CD4-positive, alpha-beta T cell treated with Interleukin-4 for 4 hours (primary cell): ENCODE measurements at places on chromosomes 7 and 10.

GRCh38 chr10:70836319-70836718 is 20.6 kb downstream of the SGPL1 start:
- no peak for DNase-seq

DNA sequence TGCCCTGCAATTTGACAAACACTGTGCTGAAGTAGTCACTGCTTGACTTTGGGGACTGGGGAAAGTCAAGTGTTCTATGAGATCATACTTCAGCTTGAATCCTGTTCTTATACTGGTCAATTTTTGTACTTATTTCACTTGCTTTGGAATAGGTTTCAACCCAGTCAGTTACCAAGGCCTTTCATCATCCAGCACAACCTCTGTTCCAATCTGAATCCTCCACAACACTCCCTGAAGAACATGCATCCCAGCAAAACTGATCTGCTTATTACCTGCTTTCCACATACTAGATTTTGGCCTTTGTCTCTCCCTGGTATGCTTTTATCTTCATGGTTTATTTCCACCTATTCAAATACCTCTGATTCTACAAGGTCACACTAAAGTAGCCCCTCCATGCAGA is 29.5 kb downstream of the DPY19L1 start:
- no peak for DNase-seq

DNA sequence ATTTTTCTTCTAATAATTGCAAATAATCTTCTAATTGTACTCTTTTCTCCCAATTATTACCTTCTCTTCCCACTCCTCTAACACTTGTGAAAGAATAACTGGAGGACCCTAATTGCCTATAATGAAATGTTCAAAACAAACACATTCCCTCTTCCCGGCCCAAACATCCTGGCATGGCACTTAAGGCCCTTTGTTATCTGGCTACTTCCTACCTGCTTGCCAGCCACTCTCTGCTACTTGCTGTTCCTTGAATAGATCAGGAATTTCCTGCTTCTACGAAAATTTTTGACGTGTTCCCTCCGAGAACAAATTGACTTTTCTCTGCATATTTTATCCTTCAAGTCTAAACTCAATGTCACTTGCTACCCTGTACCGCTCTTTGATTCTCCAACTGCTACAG is 56.1 kb upstream of the NOBOX start:
- DNase-seq, result no peak

DNA sequence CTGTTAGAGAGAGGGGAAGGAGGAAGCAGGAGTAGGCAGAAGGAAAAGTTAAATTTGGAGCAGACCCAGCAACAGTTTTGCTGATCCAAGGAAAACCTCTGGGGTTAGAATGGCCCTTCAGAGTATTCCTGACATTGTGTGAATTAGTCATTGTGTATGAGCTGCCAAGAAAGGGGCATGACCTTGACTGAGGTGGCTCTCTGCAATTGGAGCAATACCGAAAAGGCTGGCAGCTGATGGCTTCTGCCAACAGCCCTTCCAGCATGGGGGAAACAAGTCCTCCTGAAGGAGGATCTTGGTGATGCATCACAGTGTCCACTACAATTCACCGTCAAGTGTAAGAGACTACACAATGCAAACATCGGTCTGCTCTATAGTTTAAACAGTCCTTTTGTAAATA is 20.6 kb upstream of the WASL start:
- no peak for DNase-seq

DNA sequence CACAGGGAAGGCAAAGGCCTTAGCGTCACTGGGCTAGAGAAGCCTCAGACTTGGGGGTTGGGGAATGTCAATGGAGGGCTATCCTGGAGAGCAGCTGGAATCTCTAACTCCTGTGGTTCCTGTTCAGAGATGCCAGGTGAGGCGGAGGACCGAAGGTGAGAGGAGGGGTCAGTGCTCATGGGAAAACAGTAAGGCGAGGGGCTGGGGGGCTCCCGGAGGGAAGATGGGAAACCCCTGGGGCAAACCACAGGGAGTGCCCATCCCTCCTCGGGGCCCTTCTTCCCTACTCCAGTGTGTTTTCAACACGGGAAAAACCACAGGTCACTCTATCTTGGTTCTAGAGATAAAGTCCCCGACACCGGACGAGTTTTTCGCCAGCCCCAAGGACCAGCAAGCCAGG is 3.3 kb downstream of the LRCH4 start:
- no peak for DNase-seq

GRCh38 chr10:3412071-3412582 is 239.5 kb upstream of the PITRM1 start:
- DNase-seq, result no peak

DNA sequence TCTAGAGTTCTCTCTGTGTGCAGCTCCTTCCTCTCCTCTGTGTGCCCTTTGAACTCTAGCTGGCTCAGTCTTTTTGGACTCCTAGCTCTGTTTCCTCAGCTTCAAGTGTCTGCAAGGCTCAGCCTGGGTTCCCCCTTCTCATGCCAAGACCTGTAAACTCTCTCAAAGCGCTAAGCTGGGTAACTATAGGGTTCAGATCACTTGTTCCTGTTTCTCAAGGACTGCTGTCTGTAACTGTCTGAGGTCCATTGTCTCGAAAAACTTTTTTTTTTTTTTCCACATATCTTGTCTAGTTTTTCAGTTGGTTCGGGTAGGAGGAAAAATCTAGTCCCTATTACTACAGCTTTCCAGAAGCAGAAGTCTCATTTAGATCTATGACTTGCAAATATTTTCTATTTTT is 46.6 kb upstream of the PPP1R17 start:
- no peak for DNase-seq

DNA sequence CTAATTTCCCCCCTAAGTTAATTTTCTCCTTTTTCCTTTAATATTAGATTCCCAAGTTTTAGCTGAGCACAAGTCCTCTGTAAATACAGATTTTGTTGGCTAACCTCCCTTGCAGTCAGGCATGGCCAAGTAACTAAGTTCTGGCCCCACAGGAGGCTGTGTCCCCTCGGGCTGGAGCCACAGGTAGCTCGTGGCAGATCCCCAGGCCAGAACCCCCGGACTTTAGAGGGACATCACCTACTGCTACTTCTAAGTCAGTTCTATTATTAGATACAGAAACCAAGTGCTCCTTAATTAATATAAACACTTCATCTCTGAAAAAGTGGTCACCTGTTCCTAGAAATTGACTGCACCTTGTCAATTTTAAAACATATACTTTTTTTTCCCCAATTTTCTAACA is 46.1 kb upstream of the NCAPG2 start:
- DNase-seq, result no peak

GRCh38 chr7:91066627-91067026 is 197.6 kb upstream of the FZD1 start:
- DNase-seq, result no peak

- peak; percentile 22 for DNase-seq
Observed at GRCh38 chr10:132001238-132001972, 19.7 kb upstream of the BNIP3 start.

DNA sequence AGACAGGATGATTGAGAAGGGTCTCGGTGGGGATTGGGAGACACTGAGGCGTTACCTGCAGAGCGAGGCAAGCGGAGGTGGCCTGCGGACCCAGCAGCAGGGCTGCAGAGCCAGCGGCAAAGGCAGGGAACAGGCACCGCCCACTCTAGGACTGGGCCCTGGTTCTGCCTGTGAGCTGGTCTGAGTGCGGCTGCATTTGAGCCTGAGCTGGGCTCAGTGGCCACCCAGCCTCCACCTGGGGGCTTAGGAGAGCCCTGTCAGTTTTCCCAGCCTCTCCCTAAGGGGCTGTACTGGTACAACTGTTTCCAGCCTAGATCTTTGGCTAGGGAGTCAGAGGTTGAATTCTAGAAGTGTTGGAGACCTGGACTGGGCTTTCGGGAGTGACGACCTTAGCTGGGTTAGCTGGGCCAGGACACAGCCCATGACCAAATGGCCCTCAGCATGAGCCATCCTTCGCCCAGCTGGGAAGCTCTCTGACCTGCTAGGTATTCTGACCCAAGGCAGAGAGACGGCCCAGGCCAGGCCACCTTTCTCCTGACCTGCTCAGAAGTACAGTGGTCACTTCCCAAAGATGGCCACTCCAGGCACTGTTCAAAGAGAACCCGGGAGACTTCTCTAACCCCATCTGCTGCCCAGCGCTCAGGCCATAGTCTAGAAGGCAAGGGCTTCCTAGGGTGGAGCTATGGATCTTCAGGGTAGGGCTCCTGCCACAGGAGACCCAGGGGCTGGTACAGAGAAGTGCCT is 64.9 kb downstream of the PAX2 start:
- no peak for DNase-seq

DNA sequence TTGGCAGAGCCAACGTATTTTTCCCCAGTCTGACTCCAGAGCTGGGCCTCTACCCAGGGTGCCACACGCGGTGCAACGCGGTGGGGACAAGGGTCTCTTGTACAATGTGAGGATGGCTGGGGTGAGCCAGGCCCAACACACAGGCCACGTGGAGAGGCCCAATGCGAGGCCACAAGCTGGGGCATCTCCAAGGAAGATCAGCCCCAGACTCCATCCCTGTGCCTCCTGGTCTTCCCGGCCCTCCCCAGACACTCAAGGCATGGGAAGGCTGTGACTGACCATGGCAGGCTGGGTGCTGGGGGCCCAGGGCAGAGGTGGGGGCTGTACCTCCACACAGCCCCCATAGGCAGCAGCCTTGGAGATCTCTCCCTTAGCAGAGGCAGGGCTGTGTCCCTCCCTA is 135.3 kb upstream of the FAM20C start:
- no peak for DNase-seq

- no peak for DNase-seq
Observed at GRCh38 chr10:25028711-25029110, 12.3 kb downstream of the THNSL1 start.

DNA sequence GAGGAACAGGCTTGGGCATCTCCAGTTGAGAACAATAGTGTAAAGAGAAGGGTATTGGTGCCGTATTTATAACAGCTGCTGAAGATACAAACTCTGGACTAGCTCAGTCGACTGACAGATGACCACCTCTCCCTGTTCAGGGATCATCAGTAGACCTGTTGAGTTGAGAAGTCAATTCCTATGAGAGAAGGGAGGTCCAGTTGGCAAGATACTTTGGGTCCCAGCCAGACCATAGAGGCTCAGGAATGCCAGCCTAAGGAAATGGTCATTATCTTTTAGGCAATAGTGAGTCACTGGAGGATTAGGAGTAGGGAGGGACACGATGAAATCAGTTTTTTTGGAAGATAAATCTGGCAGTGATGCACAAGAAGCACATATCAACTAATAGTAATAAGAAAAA is 202.9 kb downstream of the TRIL start:
- DNase-seq, result no peak

DNA sequence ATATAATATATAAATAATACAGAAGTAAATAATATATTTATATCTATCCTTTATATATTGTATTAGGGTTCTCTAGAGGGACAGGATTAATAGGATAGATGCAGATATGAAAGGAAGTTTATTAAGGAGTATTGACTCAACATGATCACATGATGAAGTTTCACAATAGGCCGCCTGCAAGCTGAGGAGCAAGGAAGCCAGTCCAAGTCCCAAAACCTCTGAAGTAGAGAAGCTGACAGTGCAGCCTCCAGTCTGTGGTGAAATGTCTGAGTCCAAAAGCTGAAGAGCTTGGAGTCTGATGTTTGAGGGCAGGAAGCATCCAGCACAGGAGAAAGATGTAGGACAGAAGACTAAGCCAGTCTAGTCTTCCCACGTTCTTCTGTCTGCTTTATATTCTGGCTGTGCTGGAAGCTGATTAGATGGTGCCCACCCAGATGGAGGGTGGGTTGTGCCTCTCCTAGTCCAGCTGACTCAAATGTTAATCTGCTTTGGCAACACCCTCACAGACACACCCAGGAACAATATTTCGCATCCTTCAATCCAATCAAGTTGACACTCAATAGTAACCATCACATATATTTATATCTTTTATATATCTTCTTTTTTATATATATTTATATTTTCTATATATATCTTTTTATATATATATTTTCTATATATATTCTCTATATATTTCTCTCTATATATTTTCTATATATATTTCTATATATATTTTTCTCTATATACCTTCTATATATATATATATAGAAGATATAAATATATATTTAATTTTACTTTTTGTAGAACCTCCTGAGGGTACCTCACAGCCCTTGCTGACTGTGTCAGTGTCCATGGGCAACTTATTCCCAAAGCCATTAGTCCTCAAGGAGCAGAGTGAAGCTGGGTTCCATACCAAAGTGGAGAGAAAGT is 24.6 kb upstream of the AKR1B10 start:
- no peak for DNase-seq

- DNase-seq, result no peak
Observed at GRCh38 chr7:131699323-131699722, 142.9 kb upstream of the PODXL start.

DNA sequence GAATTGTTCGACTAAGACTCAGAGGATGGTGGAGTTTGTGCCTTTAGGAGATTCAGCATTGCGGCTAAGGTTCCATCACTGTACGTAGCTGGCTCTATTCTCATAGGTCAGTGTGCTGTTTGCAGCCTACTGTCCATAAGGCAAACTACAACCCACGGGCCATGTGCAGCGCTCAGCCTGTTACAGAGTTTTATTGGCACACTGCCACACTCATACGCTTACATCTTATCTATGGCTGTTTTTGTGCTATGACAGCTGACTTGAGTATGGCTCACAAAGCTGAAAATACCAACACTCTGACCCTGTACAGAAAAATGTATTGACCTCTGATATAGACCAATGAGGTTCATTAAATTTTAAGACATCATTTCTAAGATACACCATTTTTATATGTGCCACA is 114.5 kb downstream of the ARID5B start:
- DNase-seq, result no peak

- no peak for DNase-seq
Observed at GRCh38 chr10:125006921-125007426, 65.1 kb downstream of the ZRANB1 start.

- no peak for DNase-seq
Observed at GRCh38 chr10:70914316-70914864, 26.0 kb upstream of the PCBD1 start.

GRCh38 chr10:27207350-27207749 is 33.2 kb downstream of the ACBD5 start:
- DNase-seq, result no peak

DNA sequence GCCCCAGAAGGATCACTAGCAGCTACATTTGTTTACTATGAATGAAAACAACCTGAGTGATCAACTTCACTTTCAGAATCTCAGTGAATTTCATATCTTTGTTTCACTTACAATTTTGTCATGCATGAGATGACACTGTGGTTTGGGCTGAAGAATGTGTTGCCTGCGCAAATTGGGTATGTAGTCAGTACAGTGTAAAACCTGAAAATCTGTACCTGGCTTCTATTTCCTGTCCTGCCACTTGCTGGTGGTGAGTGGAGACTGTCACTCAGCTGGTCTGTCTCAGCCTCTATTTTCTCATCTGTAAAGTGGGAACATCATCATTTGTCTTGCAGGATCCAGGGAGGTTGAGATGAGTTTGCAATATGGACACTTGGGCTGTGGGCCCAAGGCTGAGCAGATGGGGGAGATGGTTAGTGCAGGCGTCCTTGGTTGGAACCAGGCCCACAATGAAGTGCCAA is 118.0 kb downstream of the WDFY4 start:
- no peak for DNase-seq

- no peak for DNase-seq
Observed at GRCh38 chr7:494906-495305, 24.7 kb downstream of the PDGFA start.

GRCh38 chr7:55622241-55622640 is 49.9 kb upstream of the VOPP1 start:
- no peak for DNase-seq
